ENCODE measurements at places on chromosomes 5 and 9.

DNA sequence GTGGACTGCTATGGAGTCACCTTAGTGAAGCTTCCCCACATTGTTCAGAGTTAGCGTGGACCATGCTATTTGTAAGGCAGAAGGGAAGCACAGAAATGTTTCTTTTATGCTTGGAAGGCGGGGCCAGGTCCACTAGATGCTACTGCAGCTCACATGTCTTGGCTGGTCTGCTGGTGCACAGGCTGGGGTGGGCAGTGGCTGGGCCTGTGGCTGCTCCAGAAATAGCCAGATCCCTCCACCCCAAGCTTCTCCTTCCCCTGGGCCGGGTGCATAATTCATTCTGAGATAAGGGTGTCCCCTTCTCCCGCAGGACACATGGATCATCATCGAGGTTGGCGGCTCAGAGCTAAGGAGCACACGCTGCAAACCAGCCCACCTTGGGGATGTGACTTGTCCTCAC, 14.5 kb upstream of the SEMA4D start:
- no peak for DNase-seq

DNA sequence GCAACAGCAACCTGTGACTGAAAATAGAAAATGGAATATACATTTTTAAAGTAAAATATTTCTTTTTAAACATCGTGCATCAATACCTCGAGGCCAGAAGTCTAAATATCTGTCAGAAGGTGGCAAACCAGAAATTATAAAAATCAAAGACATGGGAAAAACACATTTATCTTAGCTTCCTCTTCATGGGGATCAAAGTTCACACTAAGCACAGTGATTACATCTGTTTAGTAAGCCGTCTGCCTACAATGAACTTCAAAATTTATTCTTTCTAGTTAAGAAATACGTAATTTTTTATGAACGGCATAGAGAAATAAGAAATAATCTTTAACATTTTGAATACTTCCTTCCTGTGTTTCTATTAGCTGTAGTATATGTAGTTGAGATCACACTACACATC, 17.9 kb upstream of the SV2C start:
- DNase-seq: no peak

GRCh38 chr9:92191801-92192200, 76.6 kb upstream of the SPTLC1 start:
- DNase-seq: no peak

- peak; percentile 14 for DNase-seq
Measured at GRCh38 chr5:97042996-97043395, 99.4 kb downstream of the LIX1 start.

DNA sequence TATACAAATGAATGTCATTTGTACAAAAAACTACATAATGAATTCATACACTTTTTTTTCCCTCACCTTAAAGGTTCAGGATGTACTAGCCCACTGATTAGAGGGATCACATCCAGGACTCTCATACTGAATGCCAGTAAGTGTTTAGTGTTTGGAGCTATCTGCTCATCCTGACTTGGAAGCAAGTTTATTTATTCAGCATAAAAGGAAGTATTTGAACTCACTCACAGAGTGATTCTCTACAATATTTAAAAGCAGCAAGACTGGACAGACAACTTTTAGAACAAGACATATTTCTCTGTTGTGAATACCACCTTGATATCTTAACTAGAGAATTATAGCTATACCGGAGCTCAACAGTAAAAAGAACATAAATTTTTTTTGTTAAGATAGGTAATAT, 14.8 kb upstream of the IQGAP2 start:
- no peak for DNase-seq

GRCh38 chr5:35856765-35857351, at the start of gene IL7R:
TSS of gene IL7R (plus strand) at chr5:35856891. CDS start at chr5:35856978, 87 bp downstream.
- no peak for DNase-seq

DNA sequence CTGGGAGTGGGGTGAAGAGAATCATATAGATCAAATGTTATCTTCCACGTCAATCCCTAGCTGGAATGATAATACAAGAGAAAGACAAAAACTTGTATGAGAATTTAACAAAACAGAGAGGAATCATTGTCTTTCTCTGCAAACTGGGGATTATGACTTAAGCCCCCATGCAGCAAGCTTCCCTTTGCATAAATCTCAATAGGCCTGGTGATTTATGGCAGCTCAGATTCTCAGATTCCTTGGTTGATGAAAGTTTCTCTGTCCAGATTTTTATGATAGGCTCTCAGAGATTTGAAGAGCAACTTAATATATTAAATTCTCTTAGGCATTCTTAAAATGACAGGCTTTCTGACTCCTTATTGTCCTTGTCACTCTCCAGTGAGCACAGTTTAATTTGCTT, 56.0 kb downstream of the RASGRF2 start:
- DNase-seq: no peak

GRCh38 chr9:81538890-81539289, 150.5 kb downstream of the TLE1 start:
- DNase-seq: no peak

DNA sequence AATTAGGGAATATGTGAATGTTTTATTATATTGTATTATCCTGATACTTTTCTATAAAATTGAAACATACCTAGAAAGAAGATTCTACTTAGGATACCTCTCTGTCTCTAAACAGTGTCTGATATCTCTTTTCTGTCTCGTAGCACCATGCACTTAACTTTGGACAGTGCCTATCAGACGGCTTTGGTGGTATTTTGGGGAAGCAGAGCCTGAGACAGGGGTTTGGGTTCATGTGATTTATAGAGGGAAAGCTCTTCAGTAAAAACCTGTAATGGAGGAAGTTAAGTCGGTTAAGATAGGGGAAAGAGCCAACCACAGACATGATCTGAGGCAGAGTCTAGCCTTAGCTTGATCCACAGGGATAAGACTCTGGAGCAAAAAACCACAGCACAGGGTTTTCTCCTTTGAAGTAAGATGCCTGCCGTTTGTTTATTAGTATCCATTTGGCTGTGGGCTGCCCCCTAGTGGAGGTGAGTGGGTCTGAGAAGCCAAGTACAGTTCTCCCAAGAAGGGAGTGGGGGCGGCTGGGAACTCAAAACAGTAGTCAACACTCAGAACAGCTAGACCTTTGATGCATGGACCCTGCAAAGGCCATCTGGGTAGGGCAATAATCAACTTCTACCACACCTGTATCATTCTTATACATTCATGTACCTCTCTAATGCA, 141.2 kb upstream of the ASTN2 start:
- peak; percentile 64 for DNase-seq

DNA sequence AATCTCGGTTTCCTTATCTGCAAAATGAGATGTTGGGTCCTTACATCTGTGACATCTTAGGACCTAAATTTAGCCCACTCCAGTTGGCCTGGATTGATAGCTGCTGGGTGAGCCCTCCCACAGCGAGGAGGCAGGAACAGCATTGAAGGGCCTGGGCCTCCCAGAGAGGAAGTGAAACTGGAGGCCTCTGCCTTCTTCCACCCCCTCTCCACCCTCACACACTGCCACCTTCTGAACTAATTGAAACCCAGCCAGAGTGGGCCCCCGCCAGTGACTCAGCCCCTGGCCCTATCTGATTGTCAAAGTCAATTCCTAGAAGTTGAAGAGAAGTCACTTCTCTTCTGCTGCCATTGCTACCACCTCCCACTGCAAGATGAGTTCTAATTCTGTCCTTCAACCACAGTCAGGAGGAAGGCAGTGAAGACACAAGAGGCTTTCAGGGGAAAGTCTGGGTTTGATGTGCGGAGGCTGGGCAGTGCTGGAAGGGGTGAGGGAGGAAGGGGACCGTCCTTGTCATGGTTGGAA, 55.2 kb upstream of the NEK6 start:
- no peak for DNase-seq

Data from ACHN (cell line).